Skeletal muscle tissue (tissue), 5 donors: ENCODE measurements at places on chromosomes 1 and 21. TPM values are rescaled to one million over a fixed set of nuclear protein-coding genes. Genes with fewer than 3 reads are reported as not detected.

Gene PAQR6
- total RNA-seq: 1.0 TPM

Gene SHE
- total RNA-seq: 8.4 TPM

Gene TEX38
- not detected for total RNA-seq

Gene TMEM222
- 14.1 TPM for total RNA-seq

Gene RIPK4
- total RNA-seq: under 0.01 TPM

Gene BEST4
- total RNA-seq: not detected

Gene PROX1
- total RNA-seq: 6.3 TPM

Gene HCRTR1
- not detected for total RNA-seq

Gene CDC14A
- total RNA-seq: 17.2 TPM

Gene NPHS2
- not detected for total RNA-seq

Gene EDEM3
- total RNA-seq: 28.2 TPM

Gene MARK1
- 9.9 TPM for total RNA-seq

Gene PTPRU
- 27.1 TPM for total RNA-seq
